Neural progenitor cell (in vitro differentiated cells): ENCODE measurements at places on chromosomes 5 and 9.

DNA sequence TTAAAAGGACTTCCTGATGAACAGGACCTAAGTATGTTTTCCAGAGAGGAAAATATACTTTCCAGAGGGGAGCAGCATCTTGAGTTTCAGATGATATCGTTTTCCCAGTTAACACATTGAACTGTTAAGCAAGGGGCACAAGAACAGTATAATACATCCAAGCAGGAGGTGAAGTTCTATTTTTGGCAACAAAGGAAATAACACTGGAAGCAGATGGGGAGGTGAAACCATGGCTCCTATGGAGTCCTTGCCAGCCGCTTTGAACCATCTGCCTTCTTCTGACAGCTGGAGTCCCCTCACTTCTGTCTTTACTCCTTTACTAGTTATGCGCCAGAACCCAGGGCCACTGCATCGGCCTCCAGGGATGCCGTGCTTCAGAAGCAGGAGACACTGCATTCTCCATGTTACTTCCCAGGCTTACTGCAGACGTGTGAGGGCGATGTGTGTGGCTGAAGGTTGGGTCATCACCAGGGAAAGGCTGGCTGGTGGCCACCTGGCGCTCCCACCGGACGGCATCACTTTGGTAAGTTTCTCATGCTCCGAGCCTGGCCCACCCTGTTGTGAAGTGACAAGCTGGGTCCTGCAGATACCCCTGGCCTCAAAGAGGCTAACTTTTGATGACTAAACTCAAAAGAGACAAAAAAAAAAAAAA lies 77.8 kb downstream of the TTLL11 start:
- no peak for DNase-seq

DNA sequence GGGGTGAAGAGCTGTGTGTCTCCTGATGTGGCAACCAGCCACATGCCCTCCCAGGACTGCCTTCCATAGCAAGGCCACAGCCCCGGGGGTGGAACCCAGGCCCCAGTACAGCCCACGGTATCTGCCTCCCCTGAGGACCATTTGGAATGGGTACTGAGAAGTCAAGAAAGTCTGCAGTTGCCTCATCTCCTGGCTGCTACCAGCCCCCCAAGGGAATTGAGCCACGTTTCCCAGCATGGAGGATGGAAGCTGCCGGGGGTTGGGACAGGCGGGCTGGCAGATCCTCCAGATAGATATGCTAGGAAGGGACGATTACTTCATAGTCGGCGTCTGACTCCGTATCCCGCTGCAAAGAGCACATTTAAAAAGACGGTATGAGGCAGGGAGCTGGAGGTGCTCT lies 5.5 kb upstream of the DMRT2 start:
- DNase-seq: no peak

DNA sequence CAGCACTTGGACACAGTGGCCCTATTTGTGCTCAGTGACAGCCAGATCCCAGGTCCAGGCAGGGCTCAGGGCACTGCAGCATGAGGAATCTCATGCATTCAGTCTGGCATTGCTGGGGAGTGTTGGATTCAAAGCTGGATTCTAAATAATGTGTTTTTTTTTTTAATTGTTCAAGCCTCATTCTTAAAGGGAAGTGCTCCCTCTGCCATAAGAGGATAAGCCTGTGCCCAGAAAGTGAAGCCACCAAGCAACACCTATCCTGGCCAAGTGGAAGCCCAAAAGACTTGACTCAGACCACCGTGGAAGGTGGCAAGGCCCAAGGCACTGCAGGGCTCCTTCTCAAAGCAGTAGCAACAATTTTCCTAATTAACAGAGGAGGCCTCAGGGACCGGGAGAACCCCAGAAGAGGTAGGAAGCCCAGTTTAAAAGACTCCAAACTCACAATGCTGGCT lies 135.6 kb downstream of the ACTL7B start:
- DNase-seq: no peak

- DNase-seq: no peak
Measured at GRCh38 chr9:5988265-5988664, 27.2 kb downstream of the RANBP6 start.

GRCh38 chr9:88183798-88184495 lies 45.7 kb upstream of the SPATA31C2 start:
- DNase-seq: no peak

GRCh38 chr5:98785244-98785643 lies 11.8 kb downstream of the RGMB start:
- no peak for DNase-seq

DNA sequence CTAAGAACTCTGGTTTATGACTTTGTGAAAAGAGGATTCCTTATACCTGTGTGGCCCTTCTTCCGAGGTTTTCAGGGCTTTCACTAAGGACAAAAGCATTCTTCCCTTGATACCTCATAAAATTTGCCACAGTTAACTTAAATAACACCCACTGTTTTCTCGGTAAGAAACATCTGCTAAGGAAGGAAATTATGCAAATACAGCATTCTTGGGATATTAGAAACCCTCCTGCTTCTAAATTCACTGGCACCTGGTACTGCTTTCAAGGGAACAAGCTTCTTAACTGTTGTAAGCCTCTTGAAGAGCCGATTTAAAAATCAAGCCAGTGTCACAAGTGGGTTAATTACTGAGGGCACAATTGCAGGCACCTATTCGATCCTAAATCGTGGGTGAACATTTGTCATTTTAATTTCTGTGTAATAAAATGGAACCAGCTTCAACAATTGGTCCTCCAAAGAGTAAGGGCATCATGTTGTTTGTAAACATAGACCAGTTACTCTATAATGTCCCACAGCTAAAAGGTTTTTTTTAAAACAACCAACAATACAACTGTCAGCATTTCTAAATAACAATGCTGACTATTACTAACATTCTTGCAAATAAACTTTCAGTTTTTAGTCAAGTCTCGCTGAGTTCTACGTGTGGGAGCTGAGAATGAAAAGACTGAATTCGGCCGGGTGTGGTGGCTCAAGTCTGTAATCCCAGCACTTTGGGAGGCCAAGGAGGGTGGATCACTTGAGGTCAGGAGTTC lies 26.6 kb downstream of the AK3 start:
- no peak for DNase-seq

DNA sequence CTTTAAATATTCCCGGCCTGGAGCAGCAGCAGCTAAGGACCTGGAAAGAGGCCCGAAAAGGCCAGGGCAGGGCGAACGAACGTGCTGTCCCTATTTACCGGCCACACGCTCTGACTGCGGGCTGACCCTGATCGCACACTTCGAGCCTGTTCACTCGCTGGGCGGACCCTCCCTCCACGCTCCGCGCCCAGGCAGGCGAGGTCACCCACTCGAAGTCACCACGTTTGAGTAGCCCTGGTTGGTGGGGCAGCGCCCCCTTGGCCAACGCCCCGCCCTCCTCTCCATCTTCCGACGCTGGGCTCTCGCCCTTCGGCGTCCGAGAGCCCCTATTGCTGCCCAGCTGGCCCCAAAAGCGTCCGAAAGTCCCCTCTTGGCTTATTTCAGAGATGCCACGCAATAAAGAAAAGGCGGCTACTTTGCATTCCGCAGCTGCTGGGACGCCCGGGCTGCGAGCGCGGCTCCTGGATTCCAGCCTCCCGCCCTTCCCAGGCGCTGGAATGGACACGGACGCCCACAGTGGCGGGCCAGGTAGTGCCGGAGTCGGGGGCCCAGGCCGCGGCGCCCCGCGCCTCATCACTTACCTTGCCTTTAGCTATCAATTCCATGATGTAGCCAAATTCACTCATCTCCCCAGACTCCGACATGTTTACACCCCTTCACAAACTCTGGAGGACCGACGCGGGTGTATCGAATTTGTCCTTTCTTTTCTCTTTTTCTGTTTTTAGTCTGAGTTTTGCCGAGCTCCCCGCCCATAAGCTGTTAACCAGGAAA lies 9.9 kb upstream of the TRIM36 start:
- DNase-seq: peak; percentile 77

- DNase-seq: no peak
Measured at GRCh38 chr5:72691751-72692150, 124.7 kb upstream of the TNPO1 start.

GRCh38 chr5:16901021-16901644 lies 35.0 kb downstream of the MYO10 start:
- peak; percentile 40 for DNase-seq

GRCh38 chr5:71475788-71476384 lies 20.4 kb downstream of the BDP1 start:
- DNase-seq: peak; percentile 80

GRCh38 chr5:91712718-91713117 lies 329.6 kb upstream of the ARRDC3 start:
- no peak for DNase-seq

- no peak for DNase-seq
Measured at GRCh38 chr5:166724284-166724683, 1567.2 kb upstream of the WWC1 start.

- no peak for DNase-seq
Measured at GRCh38 chr5:169716287-169716686, 79.2 kb downstream of the DOCK2 start.

DNA sequence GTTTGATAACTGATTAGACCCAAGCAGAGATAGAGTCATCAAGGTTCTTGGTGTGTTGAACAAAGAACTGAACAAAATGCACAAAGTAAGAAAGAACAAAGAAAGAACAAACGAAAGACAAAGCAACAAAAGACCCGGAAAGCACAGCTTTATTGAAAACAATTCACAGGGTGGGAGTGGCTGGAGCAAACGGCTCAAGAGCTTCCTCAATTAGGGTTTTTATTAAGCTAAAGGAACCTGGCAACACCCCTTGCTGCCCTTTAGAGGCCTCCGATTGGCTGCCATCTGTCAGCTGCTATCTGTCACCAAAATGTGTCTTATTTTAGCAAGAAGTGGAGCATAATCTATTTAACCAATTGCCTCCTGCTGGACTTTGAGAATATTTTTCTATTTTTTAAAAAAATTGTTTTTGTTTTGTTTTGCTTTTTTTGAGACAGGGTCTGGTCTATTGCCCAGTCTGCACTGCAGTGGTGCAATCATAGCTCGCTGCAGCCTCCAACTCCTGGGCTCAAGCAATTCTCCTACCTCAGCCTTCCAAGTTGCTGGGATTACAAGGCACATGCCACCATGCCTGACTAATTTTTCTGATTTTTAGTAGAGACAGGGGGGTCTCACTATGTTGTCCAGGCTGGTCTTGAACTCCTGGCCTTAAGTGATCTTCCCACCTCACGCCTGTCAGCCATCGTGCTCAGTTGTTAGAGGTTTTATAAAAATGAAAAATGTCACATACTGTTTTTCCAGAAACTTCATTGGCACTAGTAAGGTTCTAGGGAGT lies 7.7 kb upstream of the ABO start:
- peak; percentile 38 for DNase-seq

- no peak for DNase-seq
Measured at GRCh38 chr5:127353327-127353726, 62.7 kb downstream of the MEGF10 start.

GRCh38 chr5:57937025-57937424 lies 454.4 kb upstream of the ACTBL2 start:
- DNase-seq: no peak

GRCh38 chr5:124936626-124936933 lies 190.1 kb upstream of the ZNF608 start:
- DNase-seq: no peak

- peak; percentile 93 for DNase-seq
Measured at GRCh38 chr9:136339173-136339957, 12.0 kb downstream of the GPSM1 start.

- DNase-seq: no peak
Measured at GRCh38 chr9:124263800-124264426, 6.2 kb downstream of the NEK6 start.

GRCh38 chr5:39486361-39486760 lies 61.6 kb upstream of the DAB2 start:
- no peak for DNase-seq

DNA sequence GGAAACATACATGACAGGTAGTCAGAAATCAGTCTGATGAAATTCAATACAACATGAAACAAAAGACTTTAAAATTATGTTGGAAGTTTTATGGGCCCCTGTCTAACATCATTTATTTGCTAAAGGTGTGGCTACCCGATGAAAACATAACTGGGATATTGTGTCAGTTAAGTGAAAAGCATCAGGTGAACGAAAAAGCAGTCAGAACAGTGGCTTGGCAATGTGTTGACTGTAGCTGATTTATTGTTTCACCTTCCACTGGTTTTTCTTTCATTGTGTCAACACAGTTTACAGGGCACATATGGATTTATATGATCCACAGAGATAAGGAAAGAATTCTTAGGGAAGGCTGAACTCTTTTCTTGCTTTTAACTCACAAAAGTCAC lies 429.6 kb upstream of the ZNF608 start:
- DNase-seq: no peak

DNA sequence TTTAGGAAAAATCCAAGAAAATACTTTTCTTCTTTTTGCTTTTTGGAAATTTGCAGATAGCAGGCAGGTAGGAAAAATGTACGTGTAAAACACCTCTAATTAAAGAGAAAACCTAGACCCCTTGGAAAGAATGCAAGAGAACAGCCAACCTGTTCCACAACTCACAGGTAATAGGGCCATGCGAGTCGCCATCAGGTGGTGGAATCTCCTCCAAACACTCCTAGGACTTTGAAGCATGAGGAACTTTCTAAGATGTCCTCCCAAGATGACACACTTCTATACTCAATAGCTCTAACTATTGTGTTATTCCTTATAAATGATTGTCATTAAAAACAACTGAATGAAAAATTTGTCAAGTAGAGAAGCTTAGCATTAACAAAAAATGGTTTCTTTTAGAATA lies 174.0 kb downstream of the TMC1 start:
- no peak for DNase-seq

DNA sequence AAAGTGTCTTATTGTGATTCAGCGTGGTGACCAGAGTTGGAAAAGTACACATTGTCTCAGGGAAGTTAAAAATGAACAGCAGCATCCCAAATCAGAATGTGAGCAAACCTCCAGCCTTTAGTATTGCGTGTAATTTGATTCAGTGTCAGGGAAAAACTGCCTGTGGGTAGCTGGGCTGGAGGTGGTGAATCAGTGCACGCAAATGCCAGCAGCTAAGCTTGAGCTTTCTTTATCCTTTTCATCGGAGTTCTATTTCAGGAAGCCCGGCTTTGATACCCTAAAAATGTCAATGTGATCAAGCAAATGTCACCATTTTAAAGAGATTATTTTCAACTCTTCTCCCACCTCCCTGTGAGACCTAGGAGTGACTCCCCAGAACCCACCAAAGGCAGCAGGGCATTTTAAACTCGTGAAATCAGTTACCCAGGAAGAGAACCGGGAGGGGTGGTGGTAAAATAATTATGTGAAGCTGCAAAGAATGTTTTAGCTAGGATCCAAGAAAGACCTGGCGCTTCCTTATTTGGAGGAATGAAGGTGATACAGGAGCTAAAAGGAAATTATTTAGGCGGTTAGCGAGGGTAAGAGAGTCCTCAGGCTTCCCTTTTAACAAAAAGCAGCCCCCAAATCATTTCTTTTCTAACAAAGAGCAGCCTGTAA lies 25.7 kb upstream of the C5orf47 start:
- DNase-seq: no peak

- no peak for DNase-seq
Measured at GRCh38 chr9:128310461-128310860, 11.8 kb downstream of the TRUB2 start.

- DNase-seq: no peak
Measured at GRCh38 chr5:142870532-142871362, 100.6 kb downstream of the ARHGAP26 start.
